Activated naive CD4-positive, alpha-beta T cell treated with anti-CD3 and anti-CD28 coated beads for 36 hours (primary cell): ENCODE measurements at places on chromosomes 4 and X. TPM values are rescaled to one million over a fixed set of nuclear protein-coding genes. Genes with fewer than 3 reads are reported as not detected.

The FGFBP2 gene
- not detected for total RNA-seq

The C4orf50 gene
- total RNA-seq, result not detected

The EREG gene
- not detected for total RNA-seq

The UGT2A1 gene
- total RNA-seq, result not detected

The PCDH10 gene
- not detected for total RNA-seq

The SPANXN4 gene
- not detected for total RNA-seq

The RASL11B gene
- total RNA-seq, result 0.24 TPM

The PPARGC1A gene
- total RNA-seq, result not detected
